Astrocyte of the spinal cord (primary cell): ENCODE measurements at places on chromosomes 11 and 22.

DNA sequence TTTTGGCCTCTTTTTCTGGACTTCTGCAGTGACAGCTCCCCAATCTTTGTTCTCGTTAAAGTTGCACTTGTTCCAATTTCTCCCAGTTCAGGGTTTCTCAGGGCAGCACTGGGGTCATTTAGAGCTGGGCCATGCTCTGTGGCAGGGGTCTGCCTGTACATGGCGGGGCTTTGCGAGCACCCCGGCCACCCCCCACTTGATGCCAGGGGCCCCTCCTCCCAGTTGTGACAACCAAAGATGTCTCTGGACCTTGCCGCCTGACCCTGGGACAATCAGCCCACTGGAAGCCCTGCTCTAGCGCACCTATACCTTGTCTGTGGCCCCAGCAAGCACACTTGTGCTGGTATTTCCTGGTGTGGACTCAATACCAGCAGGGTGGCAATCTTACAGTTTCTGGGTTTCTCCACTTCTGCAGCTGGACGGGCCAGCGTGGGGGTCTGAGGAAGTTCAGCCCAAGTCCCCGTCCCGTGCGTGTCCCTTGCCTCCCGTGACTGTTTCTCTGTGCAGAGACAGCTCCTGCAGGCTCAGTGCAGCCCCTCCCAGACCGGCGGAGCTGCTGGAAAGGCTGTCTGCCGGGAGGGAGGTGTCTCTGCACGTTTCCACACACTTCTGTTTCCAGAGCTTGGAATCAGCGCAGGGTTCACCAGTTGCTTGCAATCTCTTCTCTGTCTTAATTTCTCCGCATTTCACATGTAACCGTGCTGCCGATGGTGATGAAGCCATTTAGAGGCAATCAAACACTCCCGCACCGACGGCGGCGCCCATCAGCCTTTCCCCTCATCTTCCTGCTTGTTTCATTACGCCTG is 1328.9 kb downstream of the BRD1 start:
- DNase-seq: no peak

- DNase-seq: peak; percentile 47
Observed at GRCh38 chr11:13183094-13183825, 94.3 kb upstream of the BMAL1 start.

- DNase-seq: no peak
Observed at GRCh38 chr11:82750643-82751139, 17.0 kb upstream of the FAM181B start.

DNA sequence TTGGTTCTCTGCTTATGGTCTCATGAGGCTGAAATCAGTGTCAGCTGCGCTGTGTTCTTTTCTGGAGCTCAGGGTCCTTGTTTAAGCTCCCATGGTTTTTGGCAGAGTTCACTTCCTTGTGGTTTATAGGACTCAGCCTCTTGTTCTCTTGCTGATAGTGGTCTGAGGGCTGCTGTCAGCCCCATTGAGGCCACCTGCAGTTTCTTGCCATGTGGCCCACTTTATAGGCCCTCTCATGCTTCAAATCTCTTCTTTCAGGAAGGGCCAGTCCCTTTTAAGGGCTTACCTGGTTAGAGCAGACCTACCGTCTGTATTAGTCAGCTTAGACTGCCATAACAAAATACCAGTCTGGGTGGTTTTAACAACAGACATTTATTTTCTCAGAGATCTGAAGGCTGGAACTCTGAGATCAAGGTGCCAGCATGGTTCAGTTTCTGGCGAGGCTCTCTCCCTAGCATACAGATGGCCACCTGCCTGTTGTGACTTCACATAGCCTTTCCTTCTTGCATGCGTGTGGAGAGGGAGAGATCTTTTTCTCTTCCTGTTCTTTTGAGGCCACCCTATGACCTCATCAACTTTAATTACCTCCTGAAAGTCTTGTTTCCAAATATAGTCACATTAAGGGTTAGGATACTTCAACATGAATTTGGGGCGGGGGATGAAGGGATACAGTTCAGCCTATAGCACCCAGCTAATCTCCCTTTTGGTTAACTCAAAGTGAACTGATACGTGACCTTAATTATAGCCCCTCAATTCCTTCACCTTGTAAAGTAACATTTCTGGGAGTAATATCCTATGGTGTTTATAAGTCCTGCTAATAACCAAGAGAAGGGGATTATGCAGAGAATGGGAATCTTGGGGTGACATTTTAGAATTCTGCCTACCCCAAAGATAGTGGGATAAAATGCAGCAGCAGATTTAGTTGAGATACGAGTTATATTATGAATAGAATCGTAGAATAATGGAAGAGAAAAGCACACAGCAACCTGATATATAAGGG is 131.8 kb downstream of the UVRAG start:
- DNase-seq: peak; percentile 89
